ENCODE measurements at places on chromosomes 11 and 22. TPM values are rescaled to one million over a fixed set of nuclear protein-coding genes. Genes with fewer than 3 reads are reported as not detected.

Gene OR5AL1
- not detected for total RNA-seq

DNA sequence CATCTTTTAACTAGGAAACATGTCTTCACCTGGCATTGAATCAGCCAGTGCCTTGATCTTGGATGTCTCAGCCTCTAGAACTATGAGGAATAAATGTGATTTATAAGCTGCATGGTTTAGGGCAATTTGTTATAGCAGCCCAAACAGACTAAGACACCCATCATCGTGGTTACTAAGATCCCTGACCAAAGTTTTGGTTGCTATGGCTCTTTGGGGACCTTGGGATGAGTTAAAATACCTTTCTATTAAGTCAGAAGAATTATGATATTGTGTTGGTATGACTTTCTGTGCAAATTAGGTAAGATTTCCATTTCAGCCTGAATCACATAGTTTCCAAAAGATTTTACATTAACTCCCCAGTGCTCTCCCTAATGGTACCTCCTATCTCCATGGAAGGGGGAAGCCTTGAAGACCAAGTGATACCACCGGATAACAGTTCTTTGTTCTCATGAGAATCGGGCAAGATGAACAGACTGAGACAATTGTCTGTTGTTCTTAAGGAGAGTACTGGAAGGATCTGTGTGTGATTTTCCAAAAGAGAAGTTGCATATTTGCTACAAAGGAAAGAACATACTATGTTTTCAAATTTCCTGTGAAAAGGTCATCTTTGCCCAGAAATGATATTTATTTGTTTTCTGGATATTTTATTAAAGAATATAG, 60.4 kb upstream of the UBASH3B start:
- no peak for DNase-seq

DNA sequence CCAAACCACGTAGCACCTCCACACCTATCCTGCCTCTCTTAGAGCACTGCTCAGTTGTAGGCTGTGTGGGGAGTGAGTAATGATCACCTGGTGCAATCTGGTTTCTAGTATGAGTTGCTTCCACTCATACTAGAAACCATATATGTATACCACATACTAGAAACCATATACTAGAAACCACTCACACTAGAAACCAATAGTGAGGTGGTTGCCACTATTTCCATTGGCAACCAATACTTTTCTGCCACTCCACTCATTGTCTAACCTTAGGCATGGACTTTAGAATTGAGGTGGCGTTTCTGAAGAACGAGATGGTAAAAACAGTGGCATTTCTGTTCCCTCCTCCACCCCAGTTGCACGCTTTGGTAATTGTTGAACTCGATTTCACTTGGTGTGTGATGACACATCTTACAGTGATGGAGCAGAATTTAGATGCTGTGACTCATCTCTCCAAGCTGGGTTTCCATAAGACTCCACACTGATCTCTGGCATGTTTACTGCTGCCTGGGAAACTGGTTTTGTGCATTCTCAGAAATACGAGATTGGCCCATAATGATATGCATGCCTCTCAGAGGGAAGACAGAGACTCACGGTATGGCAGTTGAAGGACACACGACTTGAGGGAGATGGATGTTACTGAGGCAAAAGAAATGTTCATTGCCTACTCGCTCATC, 82.9 kb downstream of the KIRREL3 start:
- no peak for DNase-seq

Gene TUBA8
- total RNA-seq = 84.0 TPM

GRCh38 chr11:107830915-107831540, 27.6 kb downstream of the SLC35F2 start:
- DNase-seq = no peak

Gene KIF18A
- total RNA-seq = 0.27 TPM

DNA sequence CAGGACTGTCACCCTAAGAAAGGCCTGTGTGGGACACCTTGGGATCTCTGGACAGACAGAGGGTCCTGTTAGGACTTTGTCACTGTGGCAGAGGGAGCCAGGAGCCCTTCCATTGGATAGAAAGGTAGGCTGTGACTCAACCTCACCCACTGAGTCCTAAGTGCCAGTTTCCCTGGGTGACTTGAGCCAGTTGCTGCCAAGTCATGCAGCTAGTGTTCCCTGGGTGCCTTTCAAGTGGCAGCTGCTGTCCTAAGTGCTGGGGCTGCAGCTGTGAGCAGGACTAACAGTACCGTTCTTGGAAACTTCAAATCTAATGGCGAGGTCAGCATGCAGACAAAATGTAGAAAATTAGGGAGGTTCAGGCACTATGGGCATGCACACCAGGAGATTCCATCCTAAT, 393.7 kb downstream of the TMEM135 start:
- no peak for DNase-seq

All from cardiac septum (tissue), 1 donor.